ENCODE measurements at places on chromosomes 1 and 21.

DNA sequence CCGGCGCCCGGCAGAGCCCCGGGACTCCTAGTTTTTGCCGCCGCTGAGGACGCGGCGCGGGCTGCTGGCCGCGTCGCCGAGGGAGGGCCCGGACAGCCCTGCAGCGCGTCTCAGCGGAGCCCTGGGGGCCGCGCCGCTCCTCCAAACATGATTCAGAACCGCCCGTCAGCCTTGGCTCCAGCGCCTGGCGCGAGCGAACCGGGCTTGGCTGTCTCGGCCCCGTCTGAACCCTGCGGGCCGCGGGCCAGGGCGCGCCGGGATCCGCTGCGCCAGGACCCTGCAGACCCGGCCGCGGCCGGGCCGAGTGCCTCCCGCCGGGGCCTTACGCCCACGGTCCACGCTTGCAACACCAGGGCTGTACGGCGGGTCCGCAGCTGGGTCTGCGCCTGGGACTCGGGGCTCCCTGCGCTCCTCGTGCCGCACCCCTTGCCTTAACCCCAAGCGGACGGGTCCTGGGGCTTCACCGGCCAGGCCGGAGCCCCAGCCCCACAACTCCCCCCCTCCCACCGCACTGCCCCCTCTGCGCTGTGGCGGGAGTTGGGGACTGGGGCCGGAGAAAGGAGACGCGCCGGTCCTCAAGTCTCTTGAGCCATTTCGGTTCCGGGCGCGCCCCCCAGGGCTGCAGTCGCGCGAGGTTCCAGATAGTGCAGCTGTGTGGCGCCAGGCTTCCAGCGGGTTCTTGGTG lies 48.4 kb upstream of the CD34 start:
- DNase-seq: peak; percentile 85

GRCh38 chr1:244653439-244654107 lies 647 bp downstream of the DESI2 start:
- peak; percentile 16 for DNase-seq

DNA sequence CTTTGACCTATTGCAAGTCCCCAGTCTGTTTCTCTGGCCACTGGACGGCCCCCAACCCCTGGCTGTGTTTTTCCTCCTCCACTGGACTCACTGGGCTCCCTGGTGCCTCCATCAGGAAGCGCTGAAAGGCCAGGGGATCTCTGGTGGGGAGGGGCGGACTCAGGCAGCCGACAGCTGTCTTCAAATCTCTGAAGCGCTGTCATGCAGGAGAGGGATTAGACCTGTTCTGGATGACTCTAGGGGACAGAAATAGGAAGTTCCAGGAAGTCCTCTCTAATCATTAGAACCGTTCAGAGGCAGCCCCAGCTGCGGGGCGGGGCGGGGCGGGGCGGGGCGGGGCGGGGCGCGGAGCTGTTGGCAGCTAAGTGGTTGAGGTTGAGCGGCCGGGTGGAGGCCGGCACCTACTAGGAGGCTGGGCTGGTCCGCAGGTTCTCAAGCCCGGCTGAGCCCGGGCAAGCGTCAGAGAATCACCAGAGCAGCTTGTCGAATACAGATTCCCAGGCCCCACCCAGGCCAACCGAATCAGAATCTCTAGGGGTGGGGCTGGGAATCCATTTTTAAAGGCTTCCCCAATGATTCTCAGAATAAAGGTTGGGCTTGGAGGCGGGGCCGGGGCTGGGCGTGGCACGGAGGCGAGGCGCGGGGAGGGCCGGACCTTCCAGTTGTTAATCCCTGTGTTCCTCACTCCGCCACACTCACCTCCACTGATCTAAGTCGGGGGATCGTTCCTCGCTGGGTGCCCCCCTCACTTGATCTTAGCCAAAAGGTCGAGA lies 11.4 kb upstream of the PHLDA3 start:
- peak; percentile 77 for DNase-seq

DNA sequence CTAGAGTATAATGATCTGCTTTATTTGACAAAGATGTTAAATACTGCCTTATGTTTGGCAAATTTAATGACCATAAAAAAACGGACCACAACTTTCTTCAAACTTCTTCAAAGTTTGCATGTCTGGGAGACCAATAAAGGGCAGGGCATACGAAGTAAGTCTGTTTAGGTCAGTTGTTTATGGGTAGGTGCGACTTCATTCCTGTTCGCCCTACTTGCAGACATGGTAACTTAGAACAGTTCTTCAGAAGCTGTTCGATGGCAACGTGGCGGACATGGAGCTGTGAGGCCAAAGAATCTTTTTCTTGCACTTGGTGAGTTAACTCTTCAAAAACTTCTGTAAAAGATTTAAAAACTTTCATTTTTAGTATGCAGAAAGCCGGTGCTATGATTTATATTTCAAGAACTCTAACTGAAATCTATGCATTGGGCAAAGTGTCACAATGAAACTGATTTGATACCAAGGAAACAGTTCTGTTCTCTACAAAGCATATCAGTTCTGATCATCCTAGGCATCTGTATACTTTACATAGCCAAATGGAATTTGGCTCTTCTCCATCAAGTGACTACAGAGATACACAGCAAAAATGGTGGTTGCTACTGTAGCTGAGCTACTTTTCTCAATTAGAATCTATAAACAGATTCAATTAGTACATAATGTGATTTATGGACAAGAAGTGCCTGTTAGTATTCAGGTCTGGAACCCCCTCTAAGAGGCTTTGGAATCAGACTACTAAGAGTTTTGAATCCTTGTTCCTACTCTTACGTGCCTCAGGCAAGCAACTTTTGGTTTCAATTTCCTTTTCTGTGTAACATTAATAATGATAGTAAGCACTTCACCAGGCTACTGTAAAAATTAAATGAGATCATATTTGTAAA lies 25.7 kb downstream of the C21orf91 start:
- peak; percentile 22 for DNase-seq

DNA sequence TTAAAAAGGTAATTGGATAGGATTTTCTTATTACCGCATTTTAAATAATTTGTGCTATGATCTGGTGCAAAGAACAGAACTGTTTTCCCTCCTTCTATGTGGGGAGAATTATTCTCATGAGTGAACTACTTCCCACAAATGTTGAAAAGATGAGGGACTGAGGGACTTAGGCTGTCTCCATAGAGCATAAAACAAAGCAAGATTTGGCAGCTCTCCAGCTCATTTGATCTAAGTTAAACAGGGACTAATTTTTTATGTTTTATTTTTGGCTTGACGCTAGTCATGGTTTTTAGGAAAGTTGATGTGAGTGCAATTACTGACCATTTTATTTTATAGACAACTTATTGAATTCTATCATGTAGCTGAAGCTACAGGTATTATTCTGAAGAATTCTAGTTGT lies 362.3 kb downstream of the HLX start:
- DNase-seq: no peak

GRCh38 chr1:48233666-48234485 lies 11.4 kb downstream of the SLC5A9 start:
- DNase-seq: no peak

GRCh38 chr1:206131037-206131436 lies 13.8 kb upstream of the AVPR1B start:
- DNase-seq: no peak

- peak; percentile 48 for DNase-seq
Measured at GRCh38 chr1:11337580-11338073, 64.6 kb downstream of the UBIAD1 start.

GRCh38 chr1:109733236-109733870 lies 7.5 kb downstream of the GSTM3 start:
- no peak for DNase-seq

GRCh38 chr21:30502041-30502440 lies at the start of gene KRTAP19-5:
TSS of gene KRTAP19-5 (minus strand) at chr21:30502141. CDS start at chr21:30502090, 51 bp downstream.
- DNase-seq: no peak

DNA sequence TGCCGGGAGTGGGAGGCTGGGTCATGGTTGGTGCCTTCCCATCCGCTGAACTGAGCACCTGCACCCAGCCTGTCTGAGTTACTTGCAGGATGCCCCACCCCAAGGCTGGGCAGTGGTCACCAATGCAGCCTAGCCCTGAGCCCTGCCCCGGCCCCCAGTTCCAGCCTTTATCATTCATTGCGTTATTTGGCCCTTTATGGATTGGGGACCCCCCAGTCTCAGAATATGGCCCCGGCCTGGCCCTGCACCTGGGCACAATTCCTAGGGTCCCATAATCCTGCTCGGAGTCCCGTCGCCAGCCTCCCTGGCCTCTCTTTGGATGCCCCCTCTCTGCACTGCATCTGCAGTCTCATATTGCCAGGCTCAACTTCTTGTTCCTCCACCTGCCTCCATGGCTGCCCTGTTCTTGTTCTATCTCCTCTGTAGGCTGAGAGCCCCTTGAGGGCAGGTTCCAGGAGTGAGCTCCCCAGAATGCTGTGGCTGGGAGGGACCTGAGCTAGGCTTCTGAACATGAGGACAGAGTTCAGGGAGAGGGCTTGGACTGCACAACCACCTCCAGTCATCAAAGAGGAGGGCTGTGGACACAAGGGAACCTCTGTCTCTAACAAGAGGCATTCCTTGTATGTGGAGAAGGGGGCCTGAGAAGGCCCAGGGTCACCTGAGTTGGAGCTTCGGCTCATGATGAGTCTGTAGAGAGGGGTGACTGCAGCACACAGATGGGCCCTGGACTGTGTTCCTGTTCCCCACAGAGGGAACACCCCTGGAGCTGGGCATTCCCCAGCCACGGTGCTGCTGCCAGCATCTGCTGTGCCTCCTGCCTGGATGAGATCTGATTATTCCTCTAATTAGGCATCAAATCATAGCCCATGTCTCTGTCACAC lies 1.1 kb upstream of the KNCN start:
- no peak for DNase-seq

GRCh38 chr1:2241820-2242219 lies 13.7 kb downstream of the SKI start:
- DNase-seq: no peak

- no peak for DNase-seq
Measured at GRCh38 chr1:2860476-2861142, 59.1 kb upstream of the TTC34 start.

DNA sequence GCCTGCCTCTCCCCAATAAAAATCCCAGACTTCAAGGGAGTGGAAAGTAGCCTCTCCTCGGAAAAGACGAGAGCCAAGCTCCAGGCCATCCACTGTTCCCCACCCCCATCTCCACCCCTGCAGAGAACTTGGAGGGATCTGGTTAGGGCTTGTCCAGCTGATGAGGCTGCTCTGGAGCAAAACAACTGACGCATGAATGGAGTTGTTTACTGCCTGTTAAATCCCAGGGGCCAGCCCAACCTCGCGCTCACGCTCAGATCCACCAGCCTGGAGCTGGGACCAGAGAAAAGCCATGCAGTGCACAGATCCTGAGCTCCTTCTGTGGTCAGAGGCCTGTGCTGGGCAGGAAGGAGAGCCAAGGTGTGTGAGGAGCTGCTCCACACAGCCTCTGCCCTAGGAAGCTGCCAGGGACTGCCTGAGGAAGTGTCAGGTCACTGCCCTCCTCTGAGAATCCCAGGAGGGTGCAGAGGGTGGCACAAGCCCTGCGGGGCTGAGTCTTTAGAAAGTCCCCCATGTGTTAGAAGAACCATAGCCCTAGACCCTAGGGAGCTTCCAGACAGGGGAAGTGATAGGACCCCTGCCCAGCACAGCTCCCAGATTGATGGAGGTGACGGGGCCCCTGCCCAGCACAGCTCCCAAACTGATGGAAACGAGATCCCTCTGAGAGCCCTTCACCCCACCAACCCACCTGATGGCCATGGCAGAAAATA lies 109.0 kb upstream of the IPO9 start:
- peak; percentile 65 for DNase-seq

- DNase-seq: peak; percentile 85
Measured at GRCh38 chr1:184838504-184838951, 83.9 kb upstream of the EDEM3 start.

- DNase-seq: no peak
Measured at GRCh38 chr1:186089940-186090339, 285.1 kb downstream of the TPR start.

DNA sequence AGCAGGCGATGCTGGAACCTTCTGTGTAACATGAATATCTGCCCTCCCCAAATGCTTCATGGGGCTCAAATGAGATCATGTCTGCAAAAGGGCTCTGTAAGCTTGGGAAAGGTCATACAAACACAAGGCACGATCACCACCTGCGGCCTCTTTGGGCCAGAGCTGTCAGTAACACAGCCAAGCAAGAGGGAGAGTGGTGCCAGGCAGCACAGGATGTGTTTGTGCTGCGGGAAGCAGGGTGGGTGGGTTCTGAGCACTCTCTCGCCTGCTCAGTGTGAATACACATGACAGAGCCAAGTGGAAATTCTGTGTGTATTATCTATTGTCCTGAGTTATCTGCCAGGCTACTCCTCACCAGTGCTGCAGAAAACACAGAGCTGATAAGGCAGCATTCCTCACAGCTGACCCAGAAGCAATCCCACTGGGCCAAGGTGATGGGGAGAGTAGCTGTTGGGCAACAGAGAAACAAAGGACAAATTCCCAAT lies 101.2 kb downstream of the LAMC2 start:
- no peak for DNase-seq

GRCh38 chr1:81369833-81370232 lies 430.9 kb upstream of the ADGRL2 start:
- no peak for DNase-seq

- no peak for DNase-seq
Measured at GRCh38 chr1:25161981-25162380, 70.3 kb downstream of the SYF2 start.

GRCh38 chr1:228304225-228304624 lies 96.4 kb downstream of the OBSCN start:
- DNase-seq: no peak

DNA sequence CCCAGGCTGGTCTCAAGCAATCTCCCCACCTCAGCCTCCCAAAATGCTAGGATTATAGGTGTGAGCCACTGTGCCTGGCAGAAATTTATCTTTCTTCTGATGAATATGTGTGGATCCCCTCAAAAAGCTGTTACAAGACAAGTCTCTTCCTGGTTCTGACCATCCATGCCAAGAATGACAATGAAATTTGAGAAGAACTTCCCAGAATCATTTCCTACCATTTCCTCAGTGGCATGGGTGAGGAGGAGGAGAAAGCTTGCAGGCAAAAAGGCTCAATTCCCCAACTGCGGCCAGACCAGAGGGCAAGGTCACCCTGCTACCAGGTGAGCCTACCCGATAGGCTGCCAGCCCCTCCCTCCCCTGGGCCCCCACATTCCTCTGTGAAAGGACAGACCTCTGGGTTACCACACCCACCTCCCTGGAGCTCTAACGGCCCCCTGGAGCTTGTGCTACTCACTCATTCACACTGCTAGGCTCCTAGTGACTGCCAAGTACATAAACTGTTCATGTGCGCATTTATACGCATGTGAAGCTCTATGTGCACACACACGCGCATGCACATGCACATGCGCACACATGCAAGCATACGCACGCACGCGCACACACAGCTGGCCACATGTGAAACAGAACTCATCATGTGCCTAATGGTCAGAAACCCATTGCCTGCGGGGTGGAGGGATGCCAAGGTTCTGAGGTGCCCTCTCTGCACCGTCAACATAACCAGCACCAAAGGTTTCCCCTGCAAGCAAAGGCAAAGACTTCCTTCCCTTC lies 17.0 kb downstream of the MRAP start:
- DNase-seq: no peak

- DNase-seq: no peak
Measured at GRCh38 chr1:34549199-34549598, 205.6 kb upstream of the GJB5 start.

GRCh38 chr1:19436716-19437476 lies 48.4 kb downstream of the CAPZB start:
- no peak for DNase-seq
